ENCODE measurements at places on chromosomes 16 and 17. TPM values are rescaled to one million over a fixed set of nuclear protein-coding genes. Genes with fewer than 3 reads are reported as not detected.

Gene RNU2-1
- total RNA-seq, result not detected

Gene MYH13
- 0.52 TPM for total RNA-seq

Gene GFAP
- total RNA-seq, result 2.1 TPM

Gene SDR42E2
- not detected for total RNA-seq

Gene EVI2A
- total RNA-seq, result 1.0 TPM

Gene GRAP
- 6.3 TPM for total RNA-seq

Gene ARL5C
- under 0.01 TPM for total RNA-seq

Gene ATP6V0A1
- 66.8 TPM for total RNA-seq

Gene CEP295NL
- total RNA-seq, result 1.6 TPM

Gene IQCK
- 10.4 TPM for total RNA-seq

Gene SLC35G6
- not detected for total RNA-seq

Gene MIS12
- 25.6 TPM for total RNA-seq

Gene SEPTIN1
- total RNA-seq, result 0.52 TPM

Gene GUCY2D
- not detected for total RNA-seq

Gene ADAP2
- 9.4 TPM for total RNA-seq

Gene RNF222
- not detected for total RNA-seq

Gene CTF1
- 0.52 TPM for total RNA-seq

Gene QRICH2
- 2.1 TPM for total RNA-seq

Gene TP53TG3B
- total RNA-seq, result not detected

Gene TBL3
- 18.8 TPM for total RNA-seq

Gene CHD9NB
- total RNA-seq, result 0.52 TPM

Gene FBXL16
- not detected for total RNA-seq

Gene ATP2A3
- total RNA-seq, result 3.7 TPM

Gene GAST
- total RNA-seq, result not detected

Gene CMTM2
- total RNA-seq, result not detected

Gene ELMO3
- not detected for total RNA-seq

Gene PPM1E
- total RNA-seq, result 1.0 TPM

Gene RNF43
- total RNA-seq, result not detected
